ENCODE measurements at places on chromosomes 2 and 18.

- H3K4me1 ChIP-seq: no peaks in the 10 kb centered on the region
- H3K4me3 ChIP-seq: no peak overlapping the region
- H3K27me3 ChIP-seq: no peaks in the 10 kb centered on the region
Measured at GRCh38 chr18:75003764-75004690, 204.9 kb downstream of the PTGR3 start.

DNA sequence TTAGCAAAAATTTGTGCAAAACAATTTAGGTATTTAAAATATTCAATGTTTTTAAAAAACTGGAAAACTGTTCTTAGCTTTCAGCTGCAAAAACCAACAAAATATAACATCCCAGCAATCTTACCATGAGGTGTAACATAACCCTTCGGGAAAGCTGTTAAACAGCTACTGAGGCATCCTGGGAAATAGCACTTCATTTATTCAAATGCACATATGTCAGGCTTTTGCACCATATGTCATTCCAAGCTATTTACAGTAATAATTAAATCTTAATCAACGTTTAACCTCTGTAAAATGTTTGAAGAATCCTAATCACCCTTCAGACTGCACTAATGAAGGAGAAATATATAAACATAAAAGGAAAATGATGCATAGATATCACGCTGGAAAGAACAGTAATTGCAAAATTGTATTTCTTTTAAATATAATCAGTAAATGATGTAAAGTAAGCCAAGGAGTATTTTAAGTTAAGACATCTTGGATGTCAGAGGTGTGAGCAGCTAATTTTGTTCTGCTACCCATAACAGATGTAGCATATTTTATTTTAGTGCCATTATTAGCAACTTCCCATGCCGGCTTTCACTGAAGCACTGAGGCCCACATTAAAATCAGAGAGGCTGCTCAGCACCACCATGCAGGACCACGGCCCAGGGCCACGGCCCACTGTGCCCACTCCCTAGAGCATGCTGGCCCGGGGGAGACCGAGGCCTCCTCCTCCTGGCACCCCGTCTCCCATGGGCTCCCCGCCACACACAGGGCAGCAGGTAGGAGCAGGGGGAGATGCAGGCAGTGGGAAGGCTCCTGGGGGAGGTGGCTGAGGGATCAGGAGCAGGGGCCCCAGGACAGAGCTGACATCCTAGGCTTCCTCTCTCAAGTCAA is 30.9 kb downstream of the EMX1 start:
- DNase-seq: no peak
- no peak overlapping the region for H3K4me3 ChIP-seq
- no peaks in the 10 kb centered on the region for H3K27me3 ChIP-seq
- H3K27ac ChIP-seq: no peak overlapping the region
- H3K4me1 ChIP-seq: peaks cover 15% of the 10 kb centered on the region

DNA sequence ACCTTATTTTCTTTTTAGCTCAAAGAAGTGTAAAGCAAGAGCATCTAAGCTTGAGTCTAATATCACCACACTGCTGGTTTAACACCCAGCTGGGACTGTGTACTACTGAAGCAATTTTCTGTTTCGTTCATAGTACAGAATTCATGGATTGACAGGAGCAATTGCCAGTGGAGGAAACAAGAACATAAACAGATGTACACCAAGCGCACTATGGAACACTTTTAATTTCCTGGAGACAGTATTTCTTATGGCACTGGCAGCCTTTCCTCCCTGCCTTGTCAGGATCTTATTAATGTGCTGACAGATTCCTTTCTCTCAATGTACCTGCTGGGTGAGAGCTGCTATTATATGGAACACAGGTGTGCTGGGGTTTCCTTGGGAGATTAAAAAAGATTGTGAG is 4.2 kb upstream of the LANCL1 start:
- H3K4me1 ChIP-seq: peaks cover 8% of the 10 kb centered on the region
- no peak overlapping the region for H3K27ac ChIP-seq
- H3K4me3 ChIP-seq: no peak overlapping the region
- no peaks in the 10 kb centered on the region for H3K27me3 ChIP-seq
- DNase-seq: no peak
- no peaks in the 10 kb centered on the region for H3K36me3 ChIP-seq

DNA sequence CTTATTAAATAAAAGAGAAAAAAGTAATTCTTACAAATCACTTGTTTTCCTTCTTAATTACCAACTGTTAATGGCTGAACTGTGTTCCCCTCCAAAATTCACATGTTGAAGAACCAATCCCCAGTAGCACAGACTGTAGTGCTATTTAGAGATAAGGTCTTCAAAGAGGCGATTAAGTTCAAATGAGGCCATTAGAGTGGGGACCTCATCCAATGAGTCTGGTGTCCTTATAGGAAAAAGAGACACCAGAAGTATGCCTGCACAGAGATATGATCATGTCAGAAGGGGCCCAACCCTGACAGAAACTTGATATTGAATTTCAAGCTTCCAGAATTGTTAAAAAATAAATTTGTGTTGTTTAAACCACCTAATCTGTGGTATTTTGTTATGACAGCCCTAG is 89.8 kb downstream of the MEMO1 start:
- no peaks in the 10 kb centered on the region for H3K27me3 ChIP-seq
- no peak overlapping the region for H3K4me3 ChIP-seq
- no peaks in the 10 kb centered on the region for H3K36me3 ChIP-seq
- no peak for DNase-seq
